ENCODE measurements at places on chromosomes 7 and 10.

- DNase-seq = no peak
Measured at GRCh38 chr10:97499561-97500296, 1.0 kb downstream of the UBTD1 start.

- DNase-seq = no peak
Measured at GRCh38 chr10:78727728-78728127, 341.0 kb upstream of the ZMIZ1 start.

- no peak for DNase-seq
Measured at GRCh38 chr7:48090095-48090805, 1.2 kb downstream of the UPP1 start.

DNA sequence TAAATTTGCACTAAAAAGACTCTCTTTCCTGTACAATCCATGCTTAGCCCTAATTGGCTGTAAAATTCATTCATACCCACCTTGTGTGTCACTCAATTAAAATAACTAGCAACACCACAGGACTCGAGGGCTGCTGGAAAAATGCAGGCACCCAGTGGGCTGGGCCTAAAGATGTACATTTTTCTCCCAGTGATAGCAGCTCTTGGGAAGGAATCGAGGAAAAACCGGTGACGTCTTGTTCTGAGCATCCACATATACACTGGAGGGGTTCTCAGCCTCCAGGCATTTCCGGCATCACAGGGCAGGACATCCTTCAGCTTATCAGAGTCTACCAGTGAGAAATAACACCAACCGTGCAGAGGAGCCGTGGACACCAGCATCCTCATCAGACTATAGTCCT, 85.8 kb upstream of the PITRM1 start:
- no peak for DNase-seq

DNA sequence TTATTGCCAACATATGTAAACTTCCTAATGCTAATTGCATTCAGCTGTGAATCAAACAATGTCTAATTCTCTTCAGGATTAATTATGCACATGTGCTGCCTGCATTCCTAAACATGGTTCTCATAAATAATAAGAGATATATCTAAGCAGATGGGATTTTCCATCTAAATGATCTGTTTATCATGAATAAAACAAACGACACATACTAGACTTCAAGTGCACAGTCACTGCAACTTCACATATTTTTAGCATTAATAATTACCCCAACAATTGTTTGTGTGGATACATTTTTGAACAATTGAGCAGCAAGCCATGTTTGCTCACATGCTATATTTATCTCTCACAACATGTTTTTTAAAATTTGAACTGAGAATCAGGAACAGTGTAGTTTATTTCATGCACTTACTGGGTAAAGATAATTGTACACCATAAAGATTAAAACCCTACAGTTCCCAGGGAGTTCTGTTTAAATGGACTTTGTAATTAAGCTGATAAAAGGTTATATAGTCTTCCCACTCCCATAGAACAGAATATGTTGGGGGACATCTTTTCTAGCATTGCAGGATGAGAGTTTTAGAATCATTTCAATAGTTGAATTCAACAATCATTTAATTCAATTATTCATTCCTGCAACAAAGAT, 378.5 kb downstream of the MDFIC start:
- DNase-seq = no peak

Measured in stimulated activated CD8-positive, alpha-beta memory T cell treated with anti-CD3 and anti-CD28 coated beads, Interleukin-7, amount 100 ng/mL, for 1 hour (primary cell).